Motor neuron (in vitro differentiated cells): ENCODE measurements at places on chromosomes 16 and 17. TPM values are rescaled to one million over a fixed set of nuclear protein-coding genes. Genes with fewer than 3 reads are reported as not detected.

Gene MYH13
- total RNA-seq = 0.05 TPM in 1 of 2 replicates, not detected in the other

Gene KRTAP2-1
- not detected in 2 replicates for total RNA-seq

Gene GP2
- not detected in 2 replicates for total RNA-seq

Gene OTOA
- 0.10 and 0.32 TPM in 2 replicates for total RNA-seq

Gene OR2C1
- 0.38 TPM in 1 of 2 replicates, not detected in the other for total RNA-seq

Gene OR1F1
- not detected in 2 replicates for total RNA-seq

Gene TTYH2
- 10.5 and 12.5 TPM in 2 replicates for total RNA-seq

Gene SLFN14
- total RNA-seq = 0.09 and 0.10 TPM in 2 replicates

Gene TRPV2
- not detected in 2 replicates for total RNA-seq

Gene NTN3
- total RNA-seq = 1.4 and 1.8 TPM in 2 replicates

Gene TP53TG3C
- total RNA-seq = not detected in 2 replicates

Gene PRR35
- total RNA-seq = 0.13 TPM in 1 of 2 replicates, not detected in the other

Gene TRIM25
- total RNA-seq = 2.5 and 4.9 TPM in 2 replicates

Gene KRT23
- total RNA-seq = 0.36 TPM in 1 of 2 replicates, not detected in the other
